Psoas muscle (tissue), 8 donors: ENCODE measurements at places on chromosomes 2 and 18.
A peak's percentile ranks its signal among the peaks of the same experiment; 100 is the strongest.

- no peak for DNase-seq
Observed at GRCh38 chr18:74203811-74204210, 55.5 kb downstream of the TIMM21 start.

GRCh38 chr18:74797577-74798151 is 200.0 kb downstream of the ZNF407 start:
- no peak for DNase-seq

- no peak for DNase-seq
Observed at GRCh38 chr2:16311521-16312440, 353.9 kb downstream of the CYRIA start.

GRCh38 chr2:211423018-211423417 is 866.6 kb downstream of the CPS1 start:
- DNase-seq = no peak

DNA sequence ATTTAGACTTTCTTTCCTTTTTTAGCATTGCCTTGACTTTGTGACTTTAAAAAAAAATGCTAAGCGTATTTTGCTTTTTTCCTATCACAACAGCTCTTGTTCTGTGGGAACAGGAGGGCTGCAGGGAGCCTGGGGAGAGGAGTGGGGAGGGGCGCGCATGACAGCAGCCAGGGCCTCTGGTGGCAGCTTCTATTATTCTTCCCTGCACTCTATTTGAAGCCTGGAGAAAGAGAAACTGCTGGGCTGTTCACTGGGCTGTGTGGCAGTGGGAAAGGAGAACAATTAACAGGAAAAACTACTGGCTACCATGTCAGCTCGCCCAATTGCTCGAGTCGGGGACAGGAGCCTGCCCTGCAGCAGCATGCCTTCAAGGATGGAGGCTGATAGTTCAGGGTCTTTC is 119.0 kb upstream of the ZBTB14 start:
- DNase-seq = no peak

DNA sequence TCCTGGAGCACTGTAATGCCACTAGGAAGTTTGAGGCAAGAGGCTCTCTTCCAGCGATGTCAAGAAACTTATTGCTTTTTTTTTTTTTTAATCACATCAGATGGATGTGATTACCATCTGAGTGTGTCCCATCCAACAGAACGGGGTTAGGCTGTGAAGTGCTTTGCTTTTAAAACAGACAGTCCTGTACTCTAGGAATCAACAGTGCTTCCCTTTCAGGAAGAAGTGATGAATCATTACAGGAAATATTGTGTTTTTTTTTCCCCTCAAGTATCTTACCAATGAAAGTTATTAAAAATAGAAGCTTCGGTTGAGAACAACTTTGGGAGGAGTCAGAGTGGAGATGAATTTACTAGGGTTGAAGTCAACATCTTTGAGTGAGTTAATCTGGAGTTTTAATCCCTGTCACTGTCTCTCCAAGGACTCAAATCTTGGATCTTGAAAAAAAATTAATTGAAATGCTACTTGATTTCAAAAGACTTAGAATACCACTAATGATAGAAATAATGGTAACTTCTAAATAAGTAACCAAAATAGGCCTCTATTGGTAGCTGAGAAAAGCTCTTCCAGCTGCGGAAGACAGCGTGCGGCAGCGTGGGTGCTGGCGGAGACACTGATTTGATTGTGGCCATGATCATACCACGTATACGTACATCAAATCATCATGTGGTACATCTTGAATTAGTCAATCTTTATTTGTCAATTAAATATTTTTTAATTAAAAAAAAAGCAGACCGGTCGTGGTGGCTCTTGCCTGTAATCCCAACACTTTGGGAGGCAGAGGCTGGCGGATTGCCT is 45.5 kb downstream of the GATA6 start:
- DNase-seq = no peak

GRCh38 chr2:187547353-187547979 is 6.8 kb downstream of the TFPI start:
- peak; percentile 44 for DNase-seq

DNA sequence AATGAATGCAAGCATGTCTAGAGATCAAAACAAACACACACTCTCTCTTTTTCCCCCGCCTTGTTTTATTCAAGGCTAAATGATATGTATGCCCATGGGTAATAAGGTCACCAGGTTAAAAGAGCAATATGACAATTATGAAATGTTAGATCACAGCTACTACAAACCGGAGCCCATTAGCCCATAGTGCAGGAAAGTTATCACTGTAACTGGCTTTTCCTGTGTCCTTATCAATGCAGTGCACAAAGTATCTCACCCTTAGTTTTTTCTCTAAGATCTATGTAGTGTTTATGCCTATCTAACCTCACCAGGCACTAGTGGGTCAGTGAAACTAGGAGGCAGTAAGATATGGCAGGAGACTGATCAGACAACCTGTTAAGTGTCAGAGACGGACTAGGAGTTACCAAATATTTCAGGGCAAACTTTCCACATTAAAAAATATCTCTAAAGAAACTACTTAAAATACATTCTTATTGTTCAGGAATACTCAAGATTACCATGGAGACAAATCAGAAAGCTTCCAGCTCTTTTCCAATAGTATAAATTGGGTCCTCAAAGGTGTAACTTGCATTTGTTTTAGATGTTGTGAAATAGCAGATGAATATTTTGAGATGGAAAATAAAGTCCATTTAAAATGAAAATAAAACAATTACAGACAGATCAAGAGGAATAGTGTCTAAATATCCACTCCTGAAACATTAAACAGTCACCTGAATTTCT is 282.2 kb downstream of the EXOC6B start:
- no peak for DNase-seq
